Transverse colon (tissue), 4 donors: ENCODE measurements at places on chromosomes 7 and 10. TPM values are rescaled to one million over a fixed set of nuclear protein-coding genes. Genes with fewer than 3 reads are reported as not detected.
A peak's percentile ranks its signal among the peaks of the same experiment; 100 is the strongest.

The VPS26A gene
- 12.3 TPM for total RNA-seq

DNA sequence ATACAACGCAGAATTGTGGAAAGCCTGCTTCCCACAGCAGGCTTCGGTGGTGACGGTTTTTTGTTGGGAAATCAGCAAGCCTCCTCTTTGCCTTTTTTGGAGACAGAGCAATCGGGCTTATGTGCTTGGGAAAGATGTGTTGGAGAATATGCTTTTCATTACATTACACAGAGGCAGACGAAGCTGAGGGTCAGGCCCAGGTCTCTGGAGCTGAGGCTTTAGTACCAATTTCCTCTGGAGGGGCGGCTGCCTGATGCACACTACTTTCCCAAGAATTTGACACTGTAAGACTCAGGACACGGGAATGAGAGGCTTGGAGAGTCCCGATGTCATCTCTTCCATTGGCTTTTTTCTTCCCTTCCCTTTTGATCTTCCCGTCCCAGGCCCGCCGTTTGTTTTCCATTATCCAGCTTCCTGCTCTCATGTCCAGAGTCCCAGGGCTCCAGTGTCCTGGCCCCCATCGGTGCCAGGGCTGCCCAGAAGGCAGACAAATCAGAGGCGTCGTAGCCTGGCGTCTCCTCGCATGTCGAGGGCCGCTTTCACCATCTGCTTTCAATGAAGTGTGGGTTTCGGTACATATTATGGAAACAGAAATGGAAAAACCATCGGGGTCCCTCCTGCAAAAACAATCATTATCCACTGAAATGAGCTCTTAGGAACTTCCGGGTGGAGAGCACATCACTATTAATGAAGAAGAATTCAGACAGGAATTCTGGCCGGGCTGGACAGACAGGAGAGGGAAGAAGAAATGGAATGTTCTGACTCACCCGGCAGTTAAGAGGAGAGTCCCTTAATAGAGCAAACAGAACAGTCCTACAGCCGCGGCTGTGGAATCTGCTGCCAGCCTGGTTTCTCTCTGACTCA lies 123.0 kb upstream of the JCAD start:
- no peak for DNase-seq

The ENO4 gene
- total RNA-seq: not detected

GRCh38 chr10:64271983-64272382 lies 750.8 kb downstream of the REEP3 start:
- no peak for DNase-seq

- DNase-seq: no peak
Measured at GRCh38 chr7:84112771-84113170, 81.8 kb downstream of the SEMA3A start.

- DNase-seq: no peak
Measured at GRCh38 chr10:8360814-8361509, 306.5 kb downstream of the GATA3 start.

GRCh38 chr7:70092314-70093204 lies 494.3 kb downstream of the AUTS2 start:
- no peak for DNase-seq

DNA sequence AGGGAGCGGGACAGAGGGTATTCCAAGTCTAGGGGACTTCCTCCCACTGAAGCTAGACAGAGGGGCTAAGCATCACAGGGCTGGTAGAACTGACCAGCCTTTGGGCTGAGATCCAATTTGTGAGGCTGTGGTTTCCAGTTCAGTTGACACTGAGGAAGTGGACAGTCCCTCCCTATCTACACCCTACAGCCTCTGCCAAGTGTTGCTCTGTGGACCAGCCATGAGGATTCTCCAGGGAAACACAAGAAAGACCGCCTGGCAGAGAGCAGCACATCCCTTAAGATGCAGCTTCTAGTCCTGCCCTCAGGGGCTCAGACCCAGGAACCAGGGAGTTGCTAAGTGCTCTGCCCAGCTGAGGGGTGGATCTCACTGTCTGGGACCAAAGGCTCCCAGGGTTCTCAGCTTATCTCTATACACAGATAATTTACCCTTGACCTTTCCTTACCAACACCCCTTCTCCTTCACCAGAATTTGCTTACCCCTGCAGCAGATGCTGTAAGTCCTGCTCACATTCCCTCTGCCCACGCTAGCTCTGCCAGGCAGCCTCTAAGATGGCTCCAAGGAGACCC lies 252.0 kb downstream of the SKIDA1 start:
- no peak for DNase-seq

GRCh38 chr7:16660702-16661464 lies 14.9 kb downstream of the BZW2 start:
- no peak for DNase-seq

- DNase-seq: no peak
Measured at GRCh38 chr10:1603181-1603580, 134.1 kb downstream of the ADARB2 start.

The NPC1L1 gene
- not detected for total RNA-seq

DNA sequence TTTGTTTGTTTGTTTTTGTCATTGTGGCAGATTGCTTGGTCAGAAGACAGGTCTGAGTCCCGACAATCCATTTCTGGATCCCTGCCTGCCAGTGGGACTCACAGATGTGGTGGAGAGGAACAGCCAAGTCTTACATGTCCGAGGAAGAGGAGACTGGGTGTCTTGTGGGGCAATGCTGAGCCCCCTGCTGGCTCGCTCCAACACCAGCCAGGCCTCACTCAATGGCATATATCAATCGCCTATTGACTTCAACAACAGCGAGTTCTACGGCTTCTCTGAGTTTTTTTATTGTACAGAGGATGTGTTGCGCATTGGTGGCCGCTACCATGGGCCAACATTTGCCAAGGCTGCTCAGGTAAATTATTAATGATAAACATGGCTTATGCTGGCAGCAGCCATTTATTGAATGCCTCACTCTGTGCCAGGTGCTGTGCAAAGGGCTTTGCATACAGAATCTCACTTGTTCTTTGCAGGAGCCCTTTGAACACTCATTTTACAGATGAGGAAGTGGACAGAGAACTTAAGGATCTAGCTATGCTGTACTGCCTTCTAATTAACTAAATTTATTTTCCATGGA lies 33.3 kb downstream of the COX15 start:
- no peak for DNase-seq

The NRAP gene
- 1.1 TPM for total RNA-seq

DNA sequence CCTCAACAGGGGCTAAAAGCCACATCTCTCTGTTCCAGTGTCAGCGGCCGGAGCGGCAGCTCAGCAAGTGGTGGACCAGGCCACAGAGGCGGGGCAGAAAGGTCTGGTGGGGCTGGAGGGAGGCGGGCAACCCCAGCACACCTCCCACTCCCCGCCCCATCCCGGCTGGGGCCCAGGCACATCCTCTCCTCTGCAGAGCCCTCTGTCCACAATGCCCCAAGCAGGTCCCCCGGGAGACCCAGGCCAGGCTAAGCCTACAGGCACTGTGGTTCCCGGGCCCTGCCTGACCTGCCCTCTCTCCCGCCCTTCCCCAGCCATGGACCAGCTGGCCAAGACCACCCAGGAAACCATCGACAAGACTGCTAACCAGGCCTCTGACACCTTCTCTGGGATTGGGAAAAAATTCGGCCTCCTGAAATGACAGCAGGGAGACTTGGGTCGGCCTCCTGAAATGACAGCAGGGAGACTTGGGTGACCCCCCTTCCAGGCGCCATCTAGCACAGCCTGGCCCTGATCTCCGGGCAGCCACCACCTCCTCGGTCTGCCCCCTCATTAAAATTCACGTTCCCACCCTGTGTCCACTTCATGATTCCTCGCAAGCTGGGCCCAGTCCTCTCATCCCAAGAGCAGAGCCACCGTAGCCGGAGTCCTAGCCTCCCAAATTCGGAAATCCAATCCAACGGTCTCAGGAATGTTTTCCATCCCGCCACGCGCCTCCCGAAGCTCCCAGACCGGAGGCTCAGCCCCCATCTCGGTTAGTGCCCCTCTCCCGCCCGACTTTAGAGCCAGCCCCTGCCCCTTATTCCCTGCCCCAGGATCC lies 2.1 kb downstream of the ADIRF start:
- peak; percentile 68 for DNase-seq

The RNLS gene
- 34.5 TPM for total RNA-seq

- DNase-seq: no peak
Measured at GRCh38 chr10:100745882-100746783, 751 bp downstream of the PAX2 start.

The CYP26A1 gene
- total RNA-seq: not detected

- no peak for DNase-seq
Measured at GRCh38 chr7:81155654-81156373, 237.0 kb upstream of the SEMA3C start.

The MALRD1 gene
- total RNA-seq: 0.75 TPM

- no peak for DNase-seq
Measured at GRCh38 chr10:89470628-89471027, 56.3 kb downstream of the IFIT5 start.

The PLCE1 gene
- 67.9 TPM for total RNA-seq

- no peak for DNase-seq
Measured at GRCh38 chr7:135342887-135343286, 109.2 kb downstream of the STRA8 start.

The HPS6 gene
- 19.1 TPM for total RNA-seq

DNA sequence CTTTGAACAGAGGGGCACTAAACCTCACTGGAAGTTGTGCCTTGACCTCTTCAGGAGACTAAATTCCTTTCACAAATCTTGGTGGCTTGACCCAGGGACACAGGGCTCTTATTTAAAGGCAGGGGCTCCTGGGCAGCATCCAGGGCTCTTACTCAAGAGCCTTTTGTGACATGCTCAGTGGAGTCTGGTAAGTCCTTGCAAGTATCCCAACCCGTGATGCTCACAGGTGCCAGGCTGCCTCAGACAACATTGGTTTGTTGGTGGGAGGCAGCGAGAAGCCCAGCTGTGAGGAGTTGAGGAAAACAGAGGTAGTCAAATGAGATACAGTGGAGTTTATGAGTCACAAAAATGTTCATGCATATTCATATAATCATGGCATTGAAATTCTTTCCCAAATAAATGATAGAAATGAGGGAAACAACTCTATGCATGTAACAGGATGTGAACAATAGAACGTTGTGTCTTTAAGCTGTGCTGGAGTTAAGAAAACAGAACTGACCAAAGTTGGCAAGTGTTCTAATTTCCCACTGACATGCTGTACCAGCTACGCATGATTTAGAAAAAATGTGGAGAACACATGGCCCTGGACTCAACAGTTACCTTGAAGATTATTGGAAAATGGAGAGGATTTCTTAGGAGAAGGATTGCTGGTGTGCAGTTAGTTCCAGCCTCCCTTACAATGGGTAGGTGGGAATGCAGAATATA lies 654.5 kb upstream of the COBL start:
- DNase-seq: no peak

The CYP3A4 gene
- total RNA-seq: 44.9 TPM

DNA sequence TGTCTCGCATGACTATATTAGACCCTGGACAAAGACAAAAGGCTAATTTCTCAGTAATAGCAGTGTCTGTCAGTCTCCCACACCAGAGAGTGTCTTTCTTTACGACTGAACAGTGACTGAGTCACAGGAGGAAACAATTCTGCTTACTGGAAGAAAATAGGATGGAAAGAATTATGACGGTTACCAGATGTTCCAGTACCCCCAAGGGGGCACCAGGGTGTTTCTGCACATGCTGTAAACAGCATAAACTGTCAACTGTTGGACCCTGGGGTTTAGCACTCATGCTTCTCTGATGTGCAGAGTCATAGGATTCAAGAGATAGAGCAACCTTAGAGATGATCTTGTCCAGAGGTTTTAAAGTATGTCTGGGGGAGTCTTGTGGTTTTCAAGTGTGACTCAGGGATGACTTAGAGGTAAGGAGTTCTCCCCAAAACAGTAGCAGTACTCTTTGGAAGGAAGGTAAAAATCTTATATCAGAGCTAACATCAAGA lies 291.7 kb downstream of the THSD7A start:
- no peak for DNase-seq

DNA sequence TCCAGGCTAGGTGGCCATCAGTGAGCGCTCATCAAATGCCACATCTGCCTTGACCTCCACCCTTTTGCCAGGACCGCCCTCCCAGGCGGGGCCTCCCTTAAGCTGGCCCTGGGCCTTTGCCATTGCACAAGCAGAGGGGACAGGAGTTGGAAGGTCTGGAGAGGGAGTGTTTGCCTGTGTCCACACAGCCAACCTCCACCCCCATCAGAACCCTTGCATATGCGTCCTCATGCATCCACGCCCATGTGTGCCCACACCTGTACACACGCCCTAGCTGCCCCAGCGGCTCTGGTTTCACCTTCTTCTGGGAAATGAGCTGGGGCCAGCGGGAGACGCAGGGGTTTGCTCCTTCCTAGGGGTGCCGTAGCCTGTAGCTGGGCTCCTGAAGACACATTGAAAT lies 64.0 kb downstream of the NEURL1 start:
- DNase-seq: peak; percentile 49

GRCh38 chr10:86363833-86364490 lies 2.6 kb downstream of the GRID1 start:
- no peak for DNase-seq

DNA sequence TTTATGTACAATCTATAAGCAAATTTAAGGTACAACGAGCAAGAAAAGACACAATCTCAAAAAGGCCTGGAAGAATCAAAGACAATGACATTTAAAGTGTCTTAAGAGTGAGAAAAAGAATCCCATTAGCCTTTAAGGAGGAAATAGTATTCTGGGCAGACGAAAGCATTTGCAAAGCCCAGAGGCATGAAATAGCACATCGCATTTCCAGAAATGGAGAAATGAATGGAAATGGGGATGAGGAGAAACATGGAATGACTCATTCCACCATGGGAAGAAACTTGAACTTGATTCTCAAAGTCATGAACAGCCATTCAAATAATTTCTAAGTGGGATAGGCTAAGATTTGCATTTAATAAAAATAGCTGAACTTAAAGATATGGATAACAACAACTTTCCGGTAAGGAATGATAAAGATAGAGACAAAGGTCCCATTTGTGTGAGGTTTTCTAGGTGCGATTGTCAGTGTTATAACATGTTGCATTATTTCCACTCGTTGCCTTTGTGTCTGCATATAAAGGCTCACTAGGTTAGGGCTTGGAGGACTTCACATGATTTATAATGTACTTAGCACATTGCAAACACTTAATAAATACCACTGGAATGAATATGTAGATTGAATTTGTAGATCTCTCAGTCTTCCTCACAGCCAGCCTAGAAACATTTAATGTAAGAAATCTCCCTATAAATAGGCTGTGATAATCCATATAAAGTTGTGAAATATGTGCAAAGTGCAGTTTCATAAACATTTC lies 310.3 kb upstream of the KLF6 start:
- DNase-seq: no peak

DNA sequence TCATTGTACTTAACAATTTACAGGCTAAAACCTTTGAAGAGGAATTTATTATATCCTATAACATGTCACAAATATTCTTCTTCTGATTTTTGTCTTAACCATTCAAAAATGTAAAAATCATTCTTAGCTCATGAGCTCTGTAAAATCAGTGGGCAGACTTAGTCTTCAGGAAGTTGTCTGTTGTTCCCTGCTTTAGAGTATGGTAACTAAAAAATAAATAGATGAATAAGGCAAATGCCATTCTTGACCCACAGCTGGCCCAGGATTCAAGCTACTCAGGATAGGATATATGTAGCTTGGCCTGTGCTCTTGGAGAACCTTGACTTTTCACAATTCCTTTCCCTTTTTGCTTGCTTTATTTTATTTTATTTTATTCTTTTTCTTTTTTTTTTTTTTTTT lies 51.5 kb downstream of the LRRC4 start:
- DNase-seq: no peak

The CALHM3 gene
- not detected for total RNA-seq

The MACROH2A2 gene
- 8.6 TPM for total RNA-seq

The ASB4 gene
- total RNA-seq: not detected

The C10orf95 gene
- 1.4 TPM for total RNA-seq
